Mesothelial cell of epicardium (in vitro differentiated cells): ENCODE measurements at places on chromosomes 7 and 10. TPM values are rescaled to one million over a fixed set of nuclear protein-coding genes. Genes with fewer than 3 reads are reported as not detected.

- no peak for DNase-seq
Measured at GRCh38 chr10:117740691-117741222, 198.2 kb downstream of the EMX2 start.

DNA sequence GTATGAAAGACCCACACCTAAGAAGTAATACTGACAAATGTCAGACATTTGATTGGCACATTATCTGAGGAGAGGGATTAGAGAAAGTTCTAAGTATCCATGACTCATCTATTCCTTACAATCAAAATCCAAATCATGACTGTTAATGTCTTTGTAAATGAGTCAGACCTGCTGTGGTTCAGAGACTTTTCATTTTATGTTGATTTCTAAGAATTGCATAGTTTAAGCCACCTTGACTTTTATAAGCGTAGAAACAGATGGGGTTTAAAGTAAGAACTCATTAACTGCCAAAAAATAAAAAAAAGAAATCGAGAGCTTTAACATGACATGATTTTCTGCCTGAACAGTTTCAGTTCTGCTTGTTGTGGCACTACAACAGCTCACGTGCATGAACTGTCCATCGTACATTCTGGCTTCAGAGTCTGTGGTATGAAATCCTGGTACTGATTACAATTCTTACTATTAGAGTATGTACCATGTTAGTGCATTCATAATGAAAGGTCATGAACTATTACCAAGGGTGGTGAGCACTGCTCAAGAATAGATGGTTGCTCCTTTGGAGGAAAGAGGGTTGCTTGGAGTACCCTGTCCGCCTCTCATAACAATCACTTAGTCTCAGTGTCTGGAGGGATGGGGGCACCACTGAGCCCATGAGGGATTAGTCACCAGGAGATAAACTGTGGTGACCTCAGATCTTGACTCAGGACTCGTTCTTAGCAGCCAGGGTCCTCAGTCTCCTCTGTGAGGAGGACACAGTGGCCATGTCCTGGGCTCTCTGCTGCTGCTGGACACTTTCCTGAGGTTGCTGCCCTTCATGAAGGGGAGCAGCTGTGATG is 42.2 kb downstream of the ACSM6 start:
- DNase-seq = no peak

GRCh38 chr7:22587322-22587721 is 87.3 kb upstream of the STEAP1B start:
- no peak for DNase-seq

GRCh38 chr10:80407812-80408241 is 524 bp upstream of the PRXL2A start:
- no peak for DNase-seq

- no peak for DNase-seq
Measured at GRCh38 chr7:4052130-4052529, 630.0 kb upstream of the FOXK1 start.

- no peak for DNase-seq
Measured at GRCh38 chr7:116173051-116174028, 37.0 kb upstream of the TES start.

DNA sequence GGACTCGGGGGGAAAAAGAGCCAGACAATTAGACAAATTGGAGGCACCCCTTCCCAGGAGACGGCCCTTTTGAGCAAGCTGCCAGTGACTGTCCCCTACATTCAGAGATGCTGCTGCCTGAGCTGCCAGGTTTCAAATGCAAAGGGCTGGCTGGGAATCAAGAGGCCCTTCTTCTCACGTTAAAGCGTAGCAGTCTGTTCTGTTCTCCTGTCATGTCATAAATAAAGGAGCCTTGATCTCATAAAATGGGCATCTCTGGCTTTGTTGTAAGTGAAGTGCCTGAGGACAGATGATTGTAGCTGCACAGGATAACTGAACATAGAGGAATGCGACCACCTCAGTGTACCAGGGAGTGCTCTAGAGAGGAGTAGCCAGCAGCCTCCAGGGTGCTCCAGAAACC is 917.9 kb downstream of the GRID1 start:
- no peak for DNase-seq

GRCh38 chr7:29281782-29282541 is 87.4 kb downstream of the CHN2 start:
- DNase-seq = no peak

DNA sequence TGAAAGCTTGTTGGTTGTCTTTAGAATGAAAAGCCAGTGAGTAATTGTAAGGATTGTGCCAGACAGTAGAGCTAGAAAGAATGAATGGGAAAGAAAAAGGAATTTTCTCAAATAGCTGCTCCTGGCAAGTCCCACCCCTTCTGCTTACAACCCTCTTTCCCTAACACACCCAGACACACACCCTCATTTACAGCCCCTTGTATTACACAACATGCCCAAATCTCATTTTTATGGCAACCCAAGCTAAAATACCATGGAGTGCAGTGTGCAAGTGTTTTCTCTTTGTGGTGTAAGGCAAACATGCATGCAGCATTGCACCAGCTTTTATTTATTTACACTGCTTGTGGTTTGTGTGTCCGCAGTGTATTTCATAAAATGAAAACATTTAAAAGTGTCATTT is 1.5 kb downstream of the PRKAR2B start:
- no peak for DNase-seq

DNA sequence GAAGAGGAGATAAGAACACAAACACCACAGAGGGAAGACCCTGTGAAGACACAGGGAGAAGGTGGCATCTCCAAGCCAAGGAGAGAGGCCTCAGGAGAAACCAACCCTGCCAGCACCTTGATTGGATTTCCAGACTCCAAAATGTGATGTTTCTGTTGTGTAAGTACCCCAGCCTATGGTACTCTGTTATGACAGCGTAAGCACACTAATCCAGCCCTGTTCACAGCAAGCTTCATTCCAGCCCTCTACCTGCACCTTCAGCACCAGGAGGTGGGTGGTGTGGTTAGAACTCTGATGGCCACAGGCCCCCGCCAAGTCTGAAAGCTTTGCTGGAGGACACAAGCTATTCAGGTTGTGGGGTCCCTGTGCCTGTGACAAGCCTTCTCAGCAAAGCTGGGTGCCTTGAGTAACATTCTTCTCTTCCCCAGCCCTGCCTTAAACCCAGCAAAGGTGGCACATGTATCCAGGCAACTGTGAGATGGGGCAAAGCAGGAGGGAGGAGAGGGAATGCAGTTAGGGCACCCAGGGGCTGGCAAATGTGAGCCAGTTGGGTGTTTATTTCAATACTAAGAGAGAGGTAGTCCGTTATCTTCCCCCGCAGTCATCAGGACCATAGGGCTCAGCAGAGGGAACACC is 4.5 kb downstream of the VSTM4 start:
- no peak for DNase-seq

DNA sequence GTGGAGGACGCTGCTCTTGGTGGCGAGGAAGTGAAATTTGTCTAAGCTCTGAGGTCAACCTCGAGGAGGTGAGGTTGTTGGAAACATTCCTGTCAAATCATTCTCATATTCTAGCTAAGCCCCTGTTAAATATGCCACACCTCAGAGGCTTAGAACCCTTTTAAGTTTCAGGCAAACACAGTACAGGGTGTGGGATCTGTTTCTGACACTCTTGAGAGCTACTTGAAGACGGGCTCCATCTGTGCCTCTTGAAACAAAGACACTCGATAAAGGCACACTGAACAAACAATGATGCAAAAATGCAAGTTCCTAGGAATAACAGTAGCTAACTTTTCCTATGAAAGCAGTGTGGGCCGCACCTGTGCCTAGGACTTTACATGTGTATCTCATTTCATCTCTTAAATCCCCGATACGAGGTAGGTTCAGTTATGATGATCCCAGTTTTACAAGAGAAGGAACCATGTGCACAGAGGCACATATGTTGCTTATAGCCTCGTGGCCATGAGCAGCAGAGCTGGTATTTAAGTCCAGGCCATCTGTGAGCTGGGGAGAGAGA is 299.2 kb downstream of the CCDC3 start:
- no peak for DNase-seq

DNA sequence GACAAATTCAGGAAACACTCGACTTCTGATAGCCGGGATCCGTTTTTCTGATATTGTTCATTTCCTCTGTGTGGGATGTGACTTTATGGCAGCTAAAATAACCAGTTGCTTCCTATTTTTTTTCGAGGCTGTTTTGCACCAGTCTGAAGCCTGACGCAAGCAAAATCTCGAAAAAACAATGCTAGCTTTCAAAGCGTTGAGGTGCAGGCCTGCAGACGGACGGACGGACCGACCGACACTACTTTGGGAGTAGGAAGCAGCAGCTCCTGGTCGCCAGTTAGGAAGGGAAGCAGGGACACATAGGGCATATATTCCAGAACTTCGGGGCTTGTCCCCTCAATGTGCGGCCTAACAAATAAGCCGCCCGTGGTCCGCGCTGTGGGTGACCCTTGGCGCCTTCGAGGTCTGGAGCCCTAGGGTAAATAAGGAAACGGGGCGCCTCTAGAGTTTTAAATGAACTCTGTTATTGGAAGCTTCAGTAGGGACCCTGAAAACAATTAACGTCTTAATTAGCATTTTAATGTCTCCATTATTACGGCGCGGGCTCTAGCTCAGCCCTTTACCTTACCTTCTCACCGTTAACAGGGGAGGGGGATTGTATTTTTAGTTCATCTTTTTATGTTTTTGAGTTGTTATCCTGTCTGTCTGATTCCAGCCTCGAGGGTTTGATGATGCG is 1.3 kb downstream of the HHEX start:
- no peak for DNase-seq

DNA sequence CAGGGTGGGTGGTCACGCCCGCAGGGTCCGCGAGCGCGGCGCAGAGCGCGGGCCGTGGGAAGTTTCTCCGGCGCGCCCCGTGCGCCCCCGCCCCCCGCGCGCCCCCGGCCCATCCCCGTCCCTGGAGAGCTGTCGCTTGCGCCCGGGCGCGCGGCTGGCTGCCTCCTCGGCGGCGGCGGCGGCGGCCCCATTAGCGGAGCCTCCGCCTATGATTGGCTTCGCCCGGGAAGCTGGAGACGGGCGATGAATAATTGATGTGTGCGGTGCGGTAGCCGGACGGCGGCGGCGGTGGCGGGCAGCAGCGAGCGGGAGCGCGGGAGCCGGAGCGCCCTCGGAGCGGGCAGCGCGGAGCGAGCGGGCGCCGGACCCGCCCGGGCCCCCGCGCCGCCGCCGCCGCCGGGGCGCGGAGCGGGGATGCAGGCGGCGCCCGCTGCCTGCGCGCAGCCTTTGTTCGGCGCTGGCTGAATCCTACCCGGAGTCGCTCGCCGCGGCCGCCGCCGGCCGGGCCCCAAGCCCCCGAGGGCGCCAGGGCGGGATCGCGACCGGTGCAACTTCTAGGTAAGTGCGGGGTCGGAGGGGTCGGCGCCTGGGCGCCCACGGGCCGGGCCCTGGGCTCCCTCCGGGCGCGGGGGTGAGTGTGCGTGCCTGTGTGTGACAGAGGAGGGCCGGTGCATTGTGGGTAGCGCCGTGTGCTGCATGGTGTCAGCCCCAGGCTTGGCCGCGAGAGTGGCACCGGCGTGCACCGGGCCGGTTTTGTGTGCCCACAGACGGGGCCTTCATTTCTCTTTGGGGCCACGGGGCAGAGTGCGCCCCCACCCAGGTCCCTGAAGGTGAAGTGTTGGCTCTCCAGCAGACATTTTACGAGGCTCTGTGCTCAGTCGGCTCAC is 103.8 kb upstream of the PPIF start:
- DNase-seq = no peak

- DNase-seq = no peak
Measured at GRCh38 chr7:110544194-110544593, 546.7 kb upstream of the LRRN3 start.

DNA sequence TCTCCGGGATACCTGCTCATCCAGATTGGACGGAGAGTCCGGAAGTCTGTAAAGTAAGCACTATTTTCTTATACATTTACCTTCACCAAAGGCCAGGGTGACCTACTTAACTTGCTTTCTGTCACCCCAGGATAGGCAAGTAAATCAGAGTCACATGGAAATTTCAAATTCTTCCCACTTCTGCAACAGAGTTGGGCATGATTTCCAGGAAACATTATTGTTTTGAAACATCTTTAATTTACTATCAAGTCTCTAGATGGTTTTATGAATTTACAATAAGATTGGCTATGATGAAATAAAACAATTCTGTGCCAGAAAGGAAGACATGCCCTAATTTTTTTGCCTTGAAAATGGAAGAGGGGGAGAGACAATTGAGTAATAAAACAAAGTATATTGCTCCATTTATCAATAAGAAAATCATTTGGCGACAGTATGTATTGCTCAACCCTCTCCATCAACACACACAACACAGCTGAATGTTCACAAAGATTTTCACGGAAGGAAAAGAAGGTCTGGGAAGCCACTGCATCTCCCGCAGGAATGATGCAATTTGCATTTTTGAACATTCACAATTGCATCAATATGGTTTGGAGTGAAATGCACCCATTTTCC is 702.8 kb downstream of the PARD3 start:
- no peak for DNase-seq

GRCh38 chr7:1174881-1175596 is 15.0 kb upstream of the ZFAND2A start:
- DNase-seq = no peak

DNA sequence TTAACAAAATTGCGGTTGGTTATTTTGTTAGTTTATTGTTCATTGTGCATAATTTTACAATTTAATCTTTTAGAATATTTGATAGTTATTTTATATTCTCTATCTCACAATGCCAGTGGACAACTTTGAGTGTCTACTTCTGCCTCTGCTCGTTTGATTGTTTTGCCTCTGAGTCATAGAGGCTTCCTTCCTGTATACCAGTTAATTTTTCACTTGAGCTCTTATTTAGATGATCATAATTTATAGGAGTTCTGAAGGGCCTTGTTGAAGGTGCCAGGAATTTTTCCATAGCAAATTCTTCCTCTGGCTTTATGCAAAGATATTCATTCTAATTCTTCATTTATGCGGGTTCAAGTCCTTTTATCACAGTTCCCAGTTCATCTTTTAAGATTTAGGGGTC is 5.2 kb upstream of the MALRD1 start:
- DNase-seq = no peak

DNA sequence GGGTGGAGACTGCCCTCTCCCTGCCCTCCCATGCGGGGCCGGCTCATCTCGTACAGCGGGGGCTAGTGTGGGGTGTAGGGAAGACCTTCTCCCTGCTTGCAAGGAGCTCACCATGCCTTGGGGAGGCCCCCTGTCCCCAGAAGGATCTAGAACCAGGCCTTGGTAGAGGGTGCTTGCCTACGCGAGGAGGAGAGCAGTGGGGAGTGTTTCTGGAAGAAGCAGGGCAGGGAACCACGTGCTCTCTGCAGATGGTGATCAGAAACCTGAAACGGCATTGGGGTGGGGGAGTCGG is 2.7 kb downstream of the MAFK start:
- DNase-seq = no peak

DNA sequence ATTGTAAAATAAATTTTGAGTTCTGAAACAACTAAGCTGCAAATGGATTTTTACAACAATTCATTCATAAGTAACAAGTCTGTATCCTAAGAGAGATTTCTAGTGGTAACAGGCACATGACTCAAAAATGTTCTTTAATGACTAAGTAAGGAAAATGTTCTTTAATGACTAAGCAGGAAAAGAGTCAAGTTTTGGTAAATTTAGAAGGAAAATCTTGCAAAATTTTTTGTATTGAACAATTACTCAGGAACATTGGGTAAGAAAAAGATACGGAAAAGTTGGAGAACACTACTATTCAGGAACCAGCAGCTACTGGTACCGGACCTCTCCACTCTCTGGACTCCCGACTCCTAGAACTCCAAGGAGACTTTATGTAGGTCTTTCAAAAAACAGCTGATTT is 33.5 kb downstream of the HYCC1 start:
- DNase-seq = no peak

Gene PNLIPRP1
- total RNA-seq = not detected in 3 replicates

Gene ZNF804B
- total RNA-seq = 0.38 to 0.66 TPM (median 0.47 TPM) in 3 replicates

Gene STEAP1
- total RNA-seq = 0.27 to 0.43 TPM (median 0.42 TPM) in 3 replicates

Gene DLG5
- 79.8 to 82.2 TPM (median 80.2 TPM) in 3 replicates for total RNA-seq

Gene TMEM176B
- 1.9 to 2.8 TPM (median 2.3 TPM) in 3 replicates for total RNA-seq

Gene EGR2
- 16.9 to 21.9 TPM (median 20.0 TPM) in 3 replicates for total RNA-seq

Gene C7orf57
- not detected in 3 replicates for total RNA-seq

Gene SYT15
- 3.0 to 4.0 TPM (median 3.3 TPM) in 3 replicates for total RNA-seq

Gene TMEM273
- not detected in 3 replicates for total RNA-seq
